ENCODE measurements at places on chromosomes 2 and 18.

GRCh38 chr2:146457221-146457620 is 1387.6 kb upstream of the ACVR2A start:
- DNase-seq: no peak

- DNase-seq: no peak
These were observed 875 bp downstream of the C18orf63 start for GRCh38 chr18:74316257-74317170.

DNA sequence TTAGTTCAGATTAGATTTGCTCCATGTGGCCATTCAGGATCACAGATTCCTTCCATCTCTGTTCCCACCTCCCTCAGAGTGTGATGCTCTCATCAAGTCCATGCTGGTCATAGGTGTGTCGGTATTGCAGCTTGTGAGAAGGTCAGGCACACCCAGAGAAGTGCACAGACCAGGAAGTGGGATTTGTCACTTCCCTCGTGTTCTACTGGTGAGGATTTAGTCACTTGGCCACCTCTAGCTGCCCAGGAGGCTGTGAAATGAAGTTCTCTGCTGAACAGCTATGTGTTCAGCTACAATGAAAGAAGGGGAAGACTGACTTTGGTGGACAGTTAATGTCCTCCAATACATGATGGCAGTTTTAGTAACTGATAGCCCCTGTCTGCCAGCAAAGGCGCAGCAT is 3.5 kb upstream of the LANCL1 start:
- no peak for DNase-seq

- no peak for DNase-seq
These were observed 63.3 kb upstream of the SMAD7 start for GRCh38 chr18:49013961-49014604.

DNA sequence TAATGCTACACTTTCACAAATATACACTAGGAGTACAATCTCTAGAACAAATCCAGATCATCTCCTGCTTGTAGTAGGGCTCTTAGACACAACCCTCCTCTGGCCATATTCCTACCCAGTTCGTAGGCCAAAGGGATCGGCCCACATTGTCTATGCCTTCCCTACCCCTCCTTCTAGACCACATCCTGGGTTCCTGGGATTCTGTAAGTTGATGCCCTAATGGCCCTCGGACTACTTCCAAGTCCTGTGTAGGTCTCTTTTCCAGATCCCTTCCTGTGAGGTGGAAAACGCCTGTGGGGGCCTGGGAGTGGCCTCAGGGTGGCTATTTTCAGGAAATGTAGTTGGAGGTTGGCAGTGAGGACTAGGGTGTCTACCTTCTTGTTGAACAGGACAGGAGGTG is 289.7 kb downstream of the ZNF385B start:
- no peak for DNase-seq

- DNase-seq: no peak
These were observed 140.8 kb downstream of the AGAP1 start for GRCh38 chr2:235634435-235635158.

DNA sequence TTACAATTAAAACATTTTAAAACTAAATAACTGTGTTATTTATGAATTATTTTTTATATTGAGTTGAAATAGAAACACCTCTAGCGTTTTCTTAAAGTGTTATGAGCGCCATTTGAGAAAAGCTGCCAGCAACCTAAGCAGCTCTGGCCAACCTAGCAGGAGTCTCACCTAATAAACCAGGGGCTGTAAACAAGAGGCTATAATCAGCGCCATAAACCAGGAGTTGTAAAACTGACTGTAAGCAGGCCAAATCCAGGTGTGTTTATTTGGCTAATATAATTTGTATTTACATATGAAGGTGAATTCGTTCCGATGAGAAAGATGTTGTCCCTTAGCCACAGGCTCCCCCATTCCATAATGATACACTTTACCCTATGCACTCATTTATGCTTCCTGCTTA is 34.7 kb downstream of the LRRTM1 start:
- DNase-seq: no peak

GRCh38 chr2:216555274-216555673 is 56.6 kb downstream of the RPL37A start:
- no peak for DNase-seq

DNA sequence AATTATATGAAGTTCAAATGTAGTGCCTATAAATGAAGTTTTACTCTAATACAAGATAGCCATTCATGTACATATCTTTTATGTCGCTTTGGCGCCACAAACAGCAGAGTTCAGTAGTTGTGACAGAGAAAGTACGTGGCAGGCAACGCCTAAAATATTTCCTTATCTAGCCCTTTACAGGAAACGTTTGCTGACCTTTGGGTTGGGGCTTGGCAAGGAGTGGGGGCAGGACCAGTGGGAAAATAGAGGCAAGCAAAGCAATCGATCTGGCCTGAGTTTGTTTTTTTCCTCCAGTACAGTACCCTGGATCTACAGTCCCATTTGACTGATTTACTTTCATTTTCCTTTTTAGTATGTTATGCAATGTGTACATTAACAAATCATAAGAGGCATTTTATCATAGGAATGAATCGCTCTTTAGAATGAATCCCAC is 13.1 kb downstream of the CCDC68 start:
- DNase-seq: no peak

GRCh38 chr2:105470979-105471378 is 72.1 kb upstream of the FHL2 start:
- DNase-seq: no peak

DNA sequence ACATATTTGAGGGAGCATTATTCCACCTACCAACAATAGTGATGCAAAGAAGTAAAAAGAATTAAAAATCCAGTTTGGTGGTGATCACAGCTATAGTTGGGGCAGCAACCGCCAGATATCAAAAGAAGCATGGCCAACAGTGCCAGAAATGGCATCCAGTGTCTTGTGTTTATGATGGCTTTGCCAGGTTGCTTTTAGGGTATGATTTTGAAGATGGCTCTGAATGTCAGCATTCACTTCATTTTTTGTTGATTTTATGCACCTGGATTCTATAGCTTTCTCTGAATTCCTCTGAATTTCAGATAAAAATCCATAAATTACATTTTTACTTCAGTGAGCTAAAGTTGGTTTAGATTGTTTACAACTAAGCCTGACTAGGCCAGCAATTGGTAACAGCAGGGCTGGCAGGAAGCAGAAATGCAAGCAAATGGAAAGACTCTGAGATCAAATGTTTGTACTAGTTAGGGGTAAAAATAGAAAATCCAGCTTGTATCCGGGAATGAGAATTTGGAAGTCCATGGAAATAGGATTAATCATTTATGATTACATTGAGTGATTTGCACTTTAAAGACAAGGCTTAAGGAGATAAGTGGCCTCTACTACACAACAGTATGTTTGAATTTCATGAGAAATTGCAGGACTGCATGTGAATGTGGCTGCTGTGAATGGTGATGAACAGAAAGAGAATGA is 40.4 kb downstream of the COL3A1 start:
- DNase-seq: no peak

DNA sequence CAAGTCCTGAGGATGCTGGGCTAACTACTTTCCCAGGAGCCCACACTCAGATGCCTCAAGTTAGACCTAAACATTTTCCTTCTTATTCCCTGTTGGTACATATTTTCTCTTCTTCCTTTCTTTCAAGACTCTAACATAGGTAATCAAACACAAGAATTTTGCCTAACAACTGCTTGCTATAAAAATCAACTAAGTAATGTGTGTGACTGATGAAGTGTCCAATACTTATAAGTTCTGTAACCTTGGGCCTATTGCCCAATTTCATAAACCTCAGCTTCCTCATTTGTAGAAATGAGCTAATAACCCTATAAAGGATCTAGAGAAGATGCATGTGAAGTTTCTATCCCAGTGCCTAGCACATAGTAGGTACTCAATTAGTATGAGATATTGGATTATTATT is 31.6 kb upstream of the PIK3C3 start:
- DNase-seq: no peak

DNA sequence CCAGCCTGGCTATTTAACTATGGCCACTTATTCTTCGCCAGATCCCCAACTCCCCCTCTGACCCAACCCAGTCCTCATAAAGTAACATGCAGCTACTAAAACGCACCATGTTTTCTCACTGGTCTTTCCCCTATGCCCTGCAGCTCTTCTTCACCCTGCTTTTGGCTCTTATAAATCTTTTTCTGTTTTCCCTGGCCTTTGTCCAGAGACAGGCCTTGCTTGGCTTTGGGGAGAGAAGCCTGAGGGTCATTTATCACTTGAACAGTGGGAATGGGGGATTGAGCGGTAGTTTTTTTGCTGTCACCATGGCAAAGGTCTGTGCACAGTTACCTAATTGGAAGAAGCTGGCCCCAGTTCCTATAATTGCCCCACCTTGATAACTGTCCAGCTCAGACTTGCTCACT is 202.9 kb upstream of the NT5C1B start:
- no peak for DNase-seq

GRCh38 chr2:60888853-60889252 is 7.5 kb downstream of the REL start:
- no peak for DNase-seq

- no peak for DNase-seq
These were observed 442.6 kb upstream of the LRATD1 start for GRCh38 chr2:14189929-14190328.

DNA sequence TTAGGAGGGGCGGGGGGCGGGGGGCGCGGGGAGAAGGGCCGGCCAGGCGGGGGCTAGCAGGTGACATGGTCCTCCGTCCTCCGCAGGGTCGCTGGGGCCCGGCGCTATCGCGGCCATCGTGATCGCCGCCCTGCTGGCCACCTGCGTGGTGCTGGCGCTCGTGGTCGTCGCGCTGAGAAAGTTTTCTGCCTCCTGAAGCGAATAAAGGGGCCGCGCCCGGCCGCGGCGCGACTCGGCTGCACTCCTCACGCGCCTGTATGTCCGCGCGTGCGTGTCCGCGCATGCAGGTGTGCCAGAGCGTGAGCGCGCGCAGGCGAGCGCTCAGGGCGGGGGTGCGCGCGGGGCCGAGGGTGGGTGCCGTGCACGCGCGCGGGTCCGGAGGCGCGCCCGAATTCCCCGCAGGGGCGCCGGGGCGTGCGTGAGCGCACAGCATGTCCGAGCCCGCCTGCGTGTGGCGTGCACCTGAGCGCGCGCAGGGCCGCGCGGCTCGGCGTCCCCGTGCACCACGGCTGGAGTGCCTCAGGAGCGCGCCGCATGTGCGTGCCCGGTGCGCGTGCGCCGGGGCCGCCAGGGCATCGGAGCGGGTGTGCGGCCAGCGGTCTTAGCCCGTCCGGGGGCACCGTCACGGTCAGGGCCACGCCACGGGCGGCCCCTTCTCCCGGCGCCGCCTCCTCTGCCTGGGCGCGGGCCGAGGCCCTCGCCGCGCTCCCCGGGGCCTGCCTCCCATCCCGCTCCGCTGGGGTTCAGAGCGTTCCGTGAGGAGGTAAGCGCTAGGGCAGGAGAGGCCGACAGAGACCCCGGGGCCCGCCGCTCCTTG is 6.3 kb downstream of the SNORC start:
- peak; percentile 5 for DNase-seq

- no peak for DNase-seq
These were observed 84.1 kb downstream of the INO80D start for GRCh38 chr2:206001912-206002311.

- DNase-seq: no peak
These were observed 23.7 kb downstream of the TIMM21 start for GRCh38 chr18:74171910-74172606.
